ENCODE measurements at places on chromosomes 7 and 10. TPM values are rescaled to one million over a fixed set of nuclear protein-coding genes. Genes with fewer than 3 reads are reported as not detected.

The SPDYE11 gene
- not detected for total RNA-seq

The MKI67 gene
- 36.4 TPM for total RNA-seq

The TMEM176A gene
- total RNA-seq, result not detected

The SVOPL gene
- total RNA-seq, result not detected

The KCNIP2 gene
- 0.55 TPM for total RNA-seq

The SLC18A2 gene
- not detected for total RNA-seq

The RFC2 gene
- 31.9 TPM for total RNA-seq

The PSD gene
- 1.1 TPM for total RNA-seq

The DOCK1 gene
- 52.3 TPM for total RNA-seq

DNA sequence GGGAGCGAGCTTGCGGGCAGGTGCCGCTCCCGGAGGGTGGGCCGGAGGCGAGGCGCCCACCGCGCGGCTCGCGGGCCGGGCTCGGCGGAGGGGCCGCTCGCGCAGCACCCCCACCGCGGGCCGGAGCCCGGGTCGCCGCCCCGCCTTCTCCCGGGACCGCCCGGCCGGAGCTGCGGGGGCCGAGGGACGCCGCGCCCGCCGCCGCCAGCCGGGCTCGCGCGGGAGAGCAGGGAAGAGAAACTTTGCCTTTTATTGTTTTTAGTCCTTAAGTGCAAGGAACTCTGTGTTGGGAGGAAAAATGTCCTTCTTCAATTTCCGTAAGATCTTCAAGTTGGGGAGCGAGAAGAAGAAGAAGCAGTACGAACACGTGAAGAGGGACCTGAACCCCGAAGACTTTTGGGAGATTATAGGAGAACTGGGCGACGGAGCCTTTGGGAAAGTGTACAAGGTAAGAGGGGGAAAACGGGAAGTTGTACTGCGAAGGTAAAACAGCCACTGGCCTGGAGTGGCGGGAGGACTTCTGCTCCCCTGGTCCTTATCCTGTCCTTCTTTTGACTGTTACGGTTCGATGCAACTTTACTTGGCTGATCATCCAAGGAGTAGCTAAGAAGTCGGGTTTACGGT, 620 bp downstream of the SLK start:
- DNase-seq, result no peak

DNA sequence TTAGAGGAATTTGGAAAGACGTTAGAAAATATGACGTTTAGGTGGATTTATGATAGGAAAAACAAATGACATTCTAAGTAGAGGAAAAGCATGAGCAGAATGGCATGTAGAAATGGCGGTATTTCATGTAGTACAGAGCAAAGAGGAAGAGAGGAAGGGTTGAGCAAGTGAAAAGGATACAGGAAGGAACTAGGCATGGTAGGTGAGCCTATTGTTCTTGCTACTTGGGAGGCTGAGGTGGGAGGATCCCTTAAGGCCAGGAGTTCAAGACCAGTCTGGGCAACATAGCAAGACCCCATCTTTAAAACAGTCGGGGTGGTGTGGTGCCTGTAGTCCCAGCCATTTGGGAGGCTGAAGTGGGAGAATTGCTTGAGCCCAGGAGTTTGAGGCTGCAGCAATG, 1.2 kb downstream of the GTPBP10 start:
- DNase-seq, result no peak

DNA sequence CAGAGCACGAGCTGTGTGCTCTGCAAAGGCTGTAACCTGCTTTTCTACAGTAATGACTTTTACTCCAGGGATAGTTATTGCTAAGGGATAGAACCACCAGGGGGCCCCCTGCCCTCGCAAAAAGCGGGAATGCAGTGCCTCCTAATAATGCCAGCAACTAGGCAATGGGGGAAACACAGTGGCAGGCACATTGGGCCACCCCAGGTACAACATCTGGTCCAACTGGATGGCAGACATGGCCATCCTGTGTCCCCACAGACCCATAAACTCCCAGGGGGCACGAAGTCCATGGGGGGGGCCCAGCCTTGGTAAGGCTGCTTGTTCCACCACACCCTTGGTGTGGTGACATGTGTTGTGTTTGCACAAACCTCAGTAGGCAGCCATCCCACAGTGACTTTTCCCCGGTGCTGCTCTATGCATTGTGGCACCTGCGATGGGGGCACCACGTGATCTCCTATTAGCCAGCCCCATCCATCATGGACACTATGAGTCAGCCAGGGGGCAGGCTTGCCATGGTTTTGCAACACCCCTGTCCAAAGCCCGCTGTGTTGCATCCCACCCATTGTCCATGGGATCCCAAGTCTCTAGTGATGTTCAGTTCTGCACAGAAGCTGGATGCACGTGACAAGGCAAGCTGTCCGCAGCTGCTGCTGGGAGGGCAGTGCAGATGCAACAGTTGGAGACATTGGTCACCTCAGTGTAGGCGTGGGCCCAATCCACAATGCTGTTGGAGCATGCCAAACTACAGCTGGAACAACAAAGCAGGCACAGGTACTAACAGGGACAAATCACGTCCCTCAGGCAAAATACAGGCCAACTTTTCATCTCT, 84.0 kb downstream of the ANLN start:
- no peak for DNase-seq

DNA sequence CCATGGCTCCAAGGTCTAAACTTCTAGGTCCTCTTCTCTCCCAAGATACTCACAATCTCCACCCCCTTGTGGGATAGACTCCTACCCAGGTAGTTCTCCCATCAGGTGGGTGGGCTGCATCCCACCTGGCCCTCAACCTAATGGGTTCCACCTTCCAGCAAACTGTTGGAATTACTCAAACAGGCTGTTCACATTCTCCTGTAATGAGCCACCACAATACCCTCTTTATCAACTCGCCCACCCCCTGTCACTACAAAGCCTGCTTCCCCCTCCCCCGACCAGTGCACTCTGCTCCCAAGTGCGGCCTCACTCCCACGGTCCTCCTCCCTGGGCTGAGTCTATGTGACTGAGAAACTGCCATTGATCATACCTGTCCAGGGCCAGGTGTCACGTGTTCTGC, 10.4 kb upstream of the HTR5A start:
- DNase-seq, result no peak

DNA sequence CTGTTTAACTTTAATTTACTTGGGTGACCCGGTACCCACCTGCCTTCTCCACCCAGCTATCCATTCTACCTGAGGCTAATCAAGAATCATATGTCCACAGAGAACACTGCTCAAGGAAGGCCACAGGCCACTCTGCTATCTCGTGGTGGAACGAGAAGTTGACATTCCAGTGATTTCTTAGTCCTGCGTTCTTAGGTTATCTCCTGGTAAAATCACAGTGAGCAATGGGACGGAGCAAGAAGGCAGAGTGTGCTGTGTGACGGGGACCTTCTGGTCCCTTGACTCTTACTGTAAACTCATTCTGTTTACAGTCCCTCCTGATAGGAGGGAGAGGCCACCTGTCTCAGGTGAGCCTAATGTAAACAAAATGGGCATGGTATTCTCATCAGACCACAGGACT, 256.6 kb downstream of the TNS3 start:
- DNase-seq, result no peak

DNA sequence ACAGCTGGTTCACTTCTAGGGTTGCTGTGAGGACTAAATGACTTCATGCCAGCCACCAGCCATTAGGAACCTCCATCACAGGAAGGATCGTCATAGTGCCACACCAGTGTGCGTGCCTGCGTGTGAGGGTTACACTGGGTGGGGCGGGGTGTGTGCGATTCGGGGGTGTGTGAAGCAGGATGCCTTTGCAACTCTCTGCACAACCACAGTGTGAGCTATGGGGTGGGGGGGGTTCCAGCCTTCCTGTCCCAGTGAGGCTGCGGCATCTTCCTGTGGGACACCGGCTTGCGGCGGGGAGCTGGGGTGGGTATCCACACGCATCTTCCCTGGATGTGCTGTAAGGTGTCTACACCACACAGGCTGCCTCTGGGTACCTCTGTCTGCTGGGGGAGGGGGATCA, 6.9 kb upstream of the ELFN1 start:
- DNase-seq, result no peak

DNA sequence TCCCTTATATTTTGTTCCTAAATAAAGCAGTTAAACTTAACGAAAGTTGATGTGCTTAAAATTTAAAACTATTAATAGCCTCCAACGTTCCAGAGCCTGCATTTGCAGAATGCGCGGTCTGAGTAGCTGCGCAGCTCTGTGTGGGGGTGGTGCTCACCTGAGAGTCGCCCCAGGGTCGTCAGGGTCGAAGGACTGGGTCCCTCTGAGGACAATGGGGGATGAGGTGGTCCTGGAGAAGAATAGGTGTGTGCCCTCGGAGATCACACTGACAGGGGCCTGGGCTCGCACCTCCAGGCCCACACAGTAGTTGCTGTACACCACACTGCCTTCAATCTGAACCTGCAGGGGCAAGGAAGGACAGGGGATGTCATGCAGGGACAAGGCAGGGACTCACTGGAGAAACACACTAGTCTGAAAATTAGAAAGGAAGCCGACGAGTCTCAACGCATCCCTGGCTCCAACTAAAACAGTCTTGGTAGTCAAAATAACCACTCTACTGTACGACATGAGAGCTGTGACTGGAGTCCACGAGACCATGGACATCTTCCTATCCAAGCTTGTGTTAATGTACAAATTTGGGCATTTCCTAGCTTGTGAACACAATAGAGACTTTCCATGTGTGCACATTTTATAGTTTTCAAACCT, 54.4 kb downstream of the PKD1L1 start:
- DNase-seq, result no peak

GRCh38 chr7:42878303-42878702, 33.6 kb downstream of the C7orf25 start:
- DNase-seq, result no peak

DNA sequence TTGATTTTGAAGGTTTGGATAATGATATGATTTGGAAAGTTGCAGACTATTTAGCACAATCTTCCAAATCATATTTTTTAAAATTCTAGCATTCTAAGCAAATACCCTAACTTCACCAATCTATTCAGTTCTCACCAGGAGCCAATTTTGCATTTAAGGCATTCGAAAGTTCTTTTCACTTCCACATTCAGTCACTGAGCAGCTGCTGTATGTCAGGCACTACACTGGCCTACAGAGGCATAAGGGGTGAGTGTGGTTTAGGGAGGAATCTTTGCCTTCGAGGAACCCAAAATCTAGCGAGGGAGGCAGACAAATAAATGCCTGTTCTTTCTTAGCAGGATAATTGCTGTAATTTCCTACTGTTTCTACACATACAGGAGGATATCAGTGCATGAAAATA, 10.7 kb upstream of the UCN3 start:
- no peak for DNase-seq

DNA sequence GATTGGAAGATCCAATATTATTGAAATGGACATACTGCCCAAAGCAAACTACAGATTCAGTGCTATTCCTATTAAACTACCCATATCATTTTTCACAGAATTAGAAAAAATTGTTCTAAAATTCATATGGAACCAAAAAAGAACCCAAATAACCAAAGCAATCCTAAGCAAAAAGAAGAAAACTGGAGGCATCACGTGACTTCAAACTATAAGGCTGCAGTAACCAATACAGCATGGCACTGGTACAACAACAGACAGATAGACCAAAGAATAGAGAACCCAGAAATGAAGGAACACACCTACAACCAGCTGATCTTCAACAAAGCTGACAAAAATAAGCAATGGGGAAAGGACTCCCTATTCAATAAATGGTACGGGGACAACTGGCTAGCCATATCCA, 765.4 kb downstream of the SORCS3 start:
- no peak for DNase-seq

DNA sequence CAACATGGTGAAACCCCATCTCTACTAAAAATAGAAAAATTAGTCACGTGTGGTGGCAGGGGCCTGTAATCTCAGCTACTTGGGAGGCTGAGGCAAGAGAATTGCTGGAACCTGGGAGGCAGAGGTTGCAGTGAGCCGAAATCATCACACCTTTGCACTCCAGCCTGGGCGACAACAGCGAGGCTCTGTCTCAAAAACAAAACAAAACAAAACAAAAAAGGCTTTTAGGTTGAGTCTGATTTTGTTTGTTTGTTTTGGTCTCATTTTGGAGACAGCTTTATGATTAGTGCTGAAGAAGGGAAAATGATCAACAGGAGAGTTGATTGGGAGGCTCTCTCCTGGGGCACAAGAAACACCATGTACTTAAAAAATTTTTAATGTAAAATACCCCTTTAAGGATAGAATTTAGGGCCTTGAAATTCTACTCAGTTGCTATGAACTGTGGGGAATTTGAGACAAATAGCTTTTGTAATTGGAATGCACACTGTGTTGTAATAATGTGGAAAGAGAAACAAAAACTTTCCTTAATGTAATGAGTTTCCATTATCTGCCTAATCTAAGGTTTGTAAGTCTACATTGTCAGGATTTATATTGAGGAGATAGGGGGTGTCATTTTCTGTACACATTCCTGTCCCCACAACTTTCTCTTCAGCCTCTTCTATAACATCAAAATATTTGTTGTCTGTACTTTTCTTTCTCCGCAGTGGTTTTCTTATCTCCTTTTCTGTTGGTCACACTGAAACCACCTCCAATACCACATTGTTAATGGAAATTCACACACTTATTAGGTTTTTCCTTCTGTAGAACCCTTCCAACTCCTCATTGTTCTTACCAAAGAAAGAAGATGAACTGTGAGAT, 41.3 kb downstream of the ARID5B start:
- peak; percentile 38 for DNase-seq

GRCh38 chr7:47932466-47933037, 15.7 kb downstream of the PKD1L1 start:
- DNase-seq, result no peak

GRCh38 chr7:12069757-12070156, 141.3 kb upstream of the TMEM106B start:
- DNase-seq, result no peak

DNA sequence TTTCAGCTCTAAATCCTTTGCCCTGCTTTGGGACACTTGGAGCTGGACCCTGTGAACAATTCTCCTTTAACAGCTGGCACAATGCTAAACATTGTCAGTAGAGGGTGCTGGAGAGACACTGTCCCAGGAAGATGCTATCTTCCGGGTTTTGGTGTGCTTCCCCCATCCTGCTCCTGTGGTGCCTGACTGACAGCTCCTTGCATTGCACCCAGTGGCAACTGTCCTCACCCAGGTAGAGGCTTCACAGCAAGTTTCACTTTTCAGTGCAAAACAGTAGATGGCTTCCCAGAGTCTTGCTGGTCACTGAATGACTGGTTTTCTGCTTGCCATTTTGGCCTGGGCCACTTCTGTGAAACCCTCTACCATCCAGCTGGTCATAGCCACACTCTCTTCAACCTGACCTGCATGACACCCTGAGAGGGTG, 77.3 kb downstream of the CDC14C start:
- no peak for DNase-seq

DNA sequence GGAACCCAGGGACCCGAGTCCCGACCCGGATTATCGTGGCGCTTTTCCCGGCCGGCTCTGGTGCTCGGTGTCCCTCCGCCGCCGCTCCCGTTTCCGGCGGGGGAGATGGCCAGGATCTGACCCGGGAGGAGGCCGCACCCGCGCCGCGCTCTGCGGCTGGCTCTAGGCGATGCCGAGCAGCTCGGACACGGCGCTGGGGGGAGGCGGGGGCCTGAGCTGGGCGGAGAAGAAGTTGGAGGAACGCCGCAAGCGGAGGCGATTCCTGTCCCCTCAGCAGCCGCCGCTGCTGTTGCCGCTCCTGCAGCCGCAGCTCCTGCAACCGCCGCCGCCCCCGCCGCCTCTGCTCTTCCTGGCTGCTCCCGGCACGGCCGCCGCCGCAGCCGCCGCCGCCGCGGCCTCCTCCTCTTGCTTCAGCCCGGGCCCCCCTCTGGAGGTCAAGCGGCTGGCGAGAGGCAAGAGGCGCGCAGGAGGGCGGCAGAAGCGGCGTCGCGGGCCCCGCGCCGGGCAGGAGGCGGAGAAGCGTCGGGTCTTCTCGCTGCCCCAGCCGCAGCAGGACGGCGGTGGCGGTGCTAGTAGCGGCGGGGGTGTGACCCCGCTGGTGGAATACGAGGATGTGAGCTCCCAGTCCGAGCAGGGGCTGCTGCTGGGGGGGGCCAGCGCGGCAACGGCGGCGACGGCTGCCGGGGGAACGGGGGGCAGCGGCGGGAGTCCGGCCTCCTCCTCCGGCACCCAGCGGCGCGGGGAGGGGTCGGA, 593 bp downstream of the CDK13 start:
- peak; percentile 25 for DNase-seq
